Hypothalamus (tissue), 51 donors: ENCODE measurements at places on chromosomes 11 and 22.

- DNase-seq: no peak
Observed at GRCh38 chr11:33187998-33188722, 26.9 kb upstream of the CSTF3 start.

DNA sequence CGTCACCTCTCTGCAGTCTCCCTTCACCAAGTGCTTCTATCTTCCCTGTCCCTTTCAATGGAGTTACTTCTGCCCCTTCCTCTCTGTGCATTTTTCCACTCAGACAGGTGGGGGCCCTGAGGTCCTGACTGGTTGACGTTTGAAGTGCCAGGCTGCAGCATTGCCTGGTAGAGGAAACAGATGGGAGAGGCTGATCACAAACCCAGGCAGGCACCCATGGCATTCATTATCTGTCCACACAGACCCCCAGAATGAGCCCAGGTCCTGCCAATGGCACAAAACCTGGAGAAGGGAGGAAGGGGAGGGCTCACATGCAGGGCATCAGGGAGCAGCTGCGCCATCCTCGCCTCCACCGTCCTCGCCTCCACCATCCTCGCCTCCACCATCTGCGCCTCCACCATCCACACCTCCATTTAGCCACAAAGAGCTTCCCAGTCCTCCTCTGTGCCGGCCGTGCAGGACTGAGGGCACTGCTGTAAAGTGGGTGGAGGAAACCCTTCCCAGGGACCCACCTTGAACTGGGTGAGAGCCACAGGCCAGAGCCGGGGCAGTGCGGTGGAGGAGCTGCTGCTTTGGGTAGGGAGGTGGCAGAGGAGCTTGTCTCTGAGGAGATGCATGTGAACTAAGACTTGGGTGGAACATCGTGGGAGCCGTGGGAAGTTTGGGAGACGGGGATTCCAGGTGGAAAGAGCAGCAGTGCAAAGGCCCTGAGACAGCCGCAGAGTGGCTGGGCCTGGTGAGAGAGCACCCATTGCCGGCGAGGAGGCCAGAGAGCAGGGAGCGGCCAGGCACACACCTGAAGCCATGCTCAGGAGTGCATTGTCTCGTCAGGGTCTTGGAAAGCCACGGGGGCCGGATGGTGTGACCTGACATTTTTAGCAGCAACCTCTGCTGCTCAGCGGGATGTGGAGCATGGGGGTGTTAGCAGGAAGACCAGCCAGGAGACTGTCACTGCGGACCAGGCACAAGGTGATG, 145.1 kb downstream of the TBC1D22A start:
- no peak for DNase-seq

GRCh38 chr22:38513063-38513462, 7.0 kb upstream of the DDX17 start:
- DNase-seq: no peak

DNA sequence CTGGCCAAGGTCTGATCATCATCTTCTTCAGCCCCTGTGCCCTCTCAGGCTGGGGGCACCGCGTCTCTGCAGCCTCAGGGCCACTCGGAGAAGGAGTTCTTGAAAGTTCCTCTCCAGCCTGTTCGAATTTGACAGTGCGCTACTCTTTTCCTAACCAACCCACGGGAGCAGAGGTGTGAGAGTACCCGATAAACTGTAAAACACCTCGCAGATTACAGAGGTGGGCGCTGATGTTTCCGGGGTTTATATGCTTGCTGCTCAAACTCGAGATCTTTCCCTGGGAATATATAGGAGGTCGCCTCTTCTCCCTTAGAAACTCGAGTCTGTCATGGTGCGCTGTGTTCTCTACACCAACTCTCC, 515 bp downstream of the CTR9 start:
- DNase-seq: no peak

DNA sequence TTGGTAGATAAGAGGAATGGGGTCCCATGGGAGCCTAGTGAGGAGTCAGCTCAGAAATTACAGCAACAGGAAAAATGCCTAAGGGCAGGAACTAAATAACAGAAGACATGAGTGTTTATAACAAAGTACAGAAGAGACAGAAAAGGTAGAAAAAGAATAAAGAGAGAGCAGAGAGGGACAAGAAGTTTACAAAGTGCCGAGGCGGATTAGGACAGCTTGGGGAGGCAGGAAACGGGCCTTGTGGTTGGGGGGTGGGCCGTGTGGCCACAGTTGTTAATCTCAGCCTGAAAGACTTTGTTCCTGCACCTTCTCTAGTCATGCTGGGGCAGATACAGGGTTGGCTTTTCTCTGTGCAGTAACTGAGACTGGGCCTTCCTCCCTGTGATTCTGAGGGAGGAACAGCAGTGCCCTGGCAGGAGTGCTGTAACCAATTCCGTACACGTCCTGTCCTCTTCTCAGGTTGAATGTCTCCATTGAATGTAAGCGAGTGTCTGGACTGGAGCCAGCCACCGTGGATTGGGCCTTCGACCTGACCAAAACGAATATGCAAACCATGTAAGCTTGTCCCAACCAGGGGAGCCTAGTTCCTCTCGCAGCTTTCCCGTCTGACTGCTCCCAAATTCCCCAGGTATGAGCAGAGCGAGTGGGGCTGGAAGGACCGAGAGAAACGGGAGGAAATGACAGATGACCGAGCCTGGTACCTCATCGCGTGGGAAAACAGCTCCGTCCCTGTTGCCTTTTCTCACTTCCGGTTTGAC, 13.2 kb downstream of the NAA40 start:
- DNase-seq: no peak

DNA sequence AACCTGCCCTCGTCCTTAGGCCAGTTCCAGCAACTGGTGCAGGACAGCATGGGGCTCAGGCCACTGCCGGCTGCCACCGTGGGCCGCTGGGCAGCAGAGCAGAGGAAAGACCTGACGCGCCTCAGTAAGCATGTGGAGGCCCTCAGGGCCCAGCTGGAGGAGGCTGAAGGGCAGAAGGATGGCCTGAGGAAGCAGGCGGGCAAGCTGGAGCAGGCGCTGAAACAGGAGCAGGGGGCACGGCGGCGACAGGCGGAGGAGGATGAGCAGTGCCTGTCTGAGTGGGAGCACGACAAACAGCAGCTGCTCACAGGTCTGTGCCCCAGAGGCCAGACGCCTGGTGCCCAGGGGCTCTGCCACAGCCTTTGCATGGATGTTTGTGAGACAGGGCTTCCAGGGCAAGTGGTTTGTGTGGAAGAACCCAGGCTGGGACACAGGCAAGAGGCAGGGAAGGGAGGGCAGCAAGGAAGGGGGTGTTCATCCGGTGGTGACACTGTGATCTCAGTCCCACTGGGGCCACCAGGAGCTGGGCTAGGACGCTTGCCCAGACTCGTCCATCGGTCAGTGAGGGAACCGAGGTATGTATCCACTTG, 13.9 kb downstream of the CCDC157 start:
- DNase-seq: no peak

DNA sequence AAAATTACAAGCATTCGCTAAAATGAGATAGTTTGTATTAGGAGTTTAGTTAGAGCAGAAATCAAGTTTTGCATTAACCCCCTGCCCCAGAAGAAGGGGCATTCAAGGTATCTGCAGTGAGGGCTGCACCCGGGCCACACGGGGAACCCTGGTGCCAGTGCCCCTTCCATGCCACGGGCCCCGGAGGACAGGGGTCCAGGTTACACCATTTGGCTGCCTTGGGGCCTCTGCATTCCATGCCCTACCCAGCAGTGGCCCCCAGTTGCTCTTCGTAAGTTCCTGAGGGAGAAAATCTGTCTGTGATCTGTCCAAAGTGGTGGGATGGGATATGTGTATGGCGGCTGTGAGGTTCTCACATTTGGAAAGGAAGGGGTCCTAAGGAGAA, 16.8 kb upstream of the PANX2 start:
- no peak for DNase-seq

DNA sequence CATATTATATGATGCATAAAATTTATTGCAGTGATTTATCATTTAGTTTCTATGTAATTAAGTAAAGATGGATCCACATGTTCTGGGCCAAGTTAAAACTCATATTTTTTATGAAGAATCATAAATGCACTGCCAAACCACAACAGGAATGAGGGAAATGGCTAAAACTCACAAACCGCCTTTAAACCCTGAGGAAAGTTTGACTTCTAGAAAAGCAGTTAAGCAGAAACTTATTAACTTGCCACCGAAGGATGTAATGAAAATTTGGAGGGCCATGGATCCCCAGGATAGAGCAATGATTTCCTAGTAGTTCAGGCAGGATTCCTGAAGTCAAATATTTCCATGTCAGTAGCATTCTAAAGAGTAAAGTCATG, 218.3 kb upstream of the CTSC start:
- no peak for DNase-seq

GRCh38 chr11:134528453-134528852, 116.4 kb upstream of the B3GAT1 start:
- DNase-seq: no peak

DNA sequence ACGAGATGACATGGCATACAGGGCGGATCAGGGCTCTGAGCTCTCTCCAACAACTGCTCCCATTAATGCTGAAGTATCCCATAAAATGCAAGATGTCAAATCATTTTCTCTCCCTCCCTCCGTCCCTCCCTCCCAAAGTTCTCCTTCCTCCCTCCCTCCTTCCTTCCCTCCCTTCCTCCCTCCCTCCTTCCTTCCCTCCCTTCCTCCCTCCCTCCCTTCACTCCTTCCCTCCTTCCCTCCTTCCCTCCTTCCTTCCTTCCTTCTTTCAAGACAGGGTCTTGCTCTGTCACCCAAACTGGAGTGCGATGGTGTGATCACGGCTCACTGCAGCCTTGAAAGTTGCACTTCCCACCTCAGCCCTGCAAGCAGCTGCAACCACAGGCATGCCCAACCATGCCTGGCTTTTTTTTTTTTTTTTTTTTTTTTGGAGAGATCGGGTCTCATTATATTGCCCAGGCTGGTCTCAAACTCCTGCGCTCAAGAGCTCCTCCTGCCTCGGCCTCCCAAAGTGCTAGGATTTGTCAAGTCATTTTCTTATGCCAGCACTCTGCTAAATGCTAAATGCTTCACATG, 38.2 kb downstream of the TXN2 start:
- DNase-seq: no peak

- no peak for DNase-seq
Observed at GRCh38 chr22:46369716-46370583, 34.4 kb downstream of the TRMU start.

DNA sequence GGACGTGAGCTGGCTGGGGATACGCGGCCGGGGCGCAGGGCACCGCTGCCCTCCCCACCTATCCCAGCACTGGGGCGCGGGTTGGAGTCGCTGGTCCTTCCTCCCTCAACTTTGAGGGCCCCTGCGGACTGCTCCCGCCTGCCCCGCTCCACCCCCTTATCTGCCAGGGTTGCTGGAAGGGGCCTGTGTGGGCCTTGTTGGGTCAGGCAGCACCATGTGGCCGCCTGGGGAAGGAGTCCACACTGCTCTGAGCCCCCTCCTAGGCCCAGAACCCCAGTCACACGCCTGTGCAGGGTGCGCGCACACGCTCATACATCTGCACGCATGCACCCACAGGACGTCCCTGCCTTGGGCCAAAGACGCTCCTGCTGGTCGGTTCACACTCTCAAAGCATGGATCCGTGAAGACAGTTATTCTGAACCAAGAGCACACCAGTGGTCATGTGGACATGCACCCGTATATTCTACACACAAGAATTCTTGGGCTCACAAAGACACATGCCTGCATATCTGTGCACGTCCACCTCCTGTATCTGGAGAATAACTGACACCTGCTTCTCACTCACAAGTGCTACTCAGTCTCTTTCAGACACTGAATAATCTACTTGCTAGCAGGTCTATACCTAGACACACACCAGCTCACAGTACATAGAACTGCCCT, 710 bp downstream of the TUB start:
- DNase-seq: no peak

DNA sequence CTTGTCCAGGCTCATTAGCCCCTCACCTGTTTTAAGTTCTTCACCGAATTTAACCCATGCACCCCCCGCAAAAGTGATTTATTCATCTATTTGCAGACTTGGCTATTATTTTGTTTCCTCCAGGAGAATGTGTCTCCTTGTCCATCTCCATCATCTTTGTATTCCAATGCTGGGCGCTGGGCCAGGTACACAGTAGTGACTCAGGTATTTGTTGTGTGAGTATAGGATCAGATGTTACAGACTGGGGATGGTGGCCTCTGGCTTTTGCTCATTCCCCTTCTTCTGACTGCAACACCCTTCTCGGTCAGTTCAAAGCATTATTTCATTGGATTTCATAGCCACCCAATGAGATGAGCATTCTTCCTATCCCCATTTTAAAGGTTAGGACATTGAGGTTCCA, 408.2 kb downstream of the MN1 start:
- no peak for DNase-seq

DNA sequence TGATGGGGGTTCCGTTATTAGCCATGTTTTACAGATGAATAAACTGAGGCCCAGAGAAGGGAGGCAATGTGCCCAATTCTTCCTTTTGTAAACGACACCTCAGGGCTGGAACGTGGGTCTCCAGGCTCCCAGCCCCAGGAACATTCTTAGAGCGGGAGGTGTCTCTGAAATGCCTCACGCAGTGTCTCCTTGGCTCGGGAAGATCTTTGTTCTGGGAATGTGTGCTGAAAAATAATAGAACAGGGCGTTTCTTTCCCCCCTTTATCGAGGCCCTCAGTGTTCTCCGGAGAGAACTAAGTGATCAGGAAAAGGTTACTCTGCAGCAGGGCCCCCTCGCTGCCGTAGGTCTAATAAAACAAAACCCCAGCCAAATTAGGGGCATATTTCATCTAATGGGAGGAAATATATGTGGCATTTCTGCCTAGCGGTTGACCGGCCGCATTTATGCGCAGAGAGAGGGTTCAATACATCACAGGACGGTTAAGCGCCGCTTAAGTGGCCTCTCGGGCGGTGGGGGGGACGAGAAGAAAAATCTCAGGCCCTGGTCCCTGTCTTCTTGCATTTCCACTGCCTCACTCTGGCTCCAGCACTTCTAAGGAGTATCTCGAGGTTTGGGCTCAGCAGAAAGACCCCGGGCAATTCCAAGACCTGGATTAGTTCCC, 564.3 kb downstream of the MN1 start:
- no peak for DNase-seq

DNA sequence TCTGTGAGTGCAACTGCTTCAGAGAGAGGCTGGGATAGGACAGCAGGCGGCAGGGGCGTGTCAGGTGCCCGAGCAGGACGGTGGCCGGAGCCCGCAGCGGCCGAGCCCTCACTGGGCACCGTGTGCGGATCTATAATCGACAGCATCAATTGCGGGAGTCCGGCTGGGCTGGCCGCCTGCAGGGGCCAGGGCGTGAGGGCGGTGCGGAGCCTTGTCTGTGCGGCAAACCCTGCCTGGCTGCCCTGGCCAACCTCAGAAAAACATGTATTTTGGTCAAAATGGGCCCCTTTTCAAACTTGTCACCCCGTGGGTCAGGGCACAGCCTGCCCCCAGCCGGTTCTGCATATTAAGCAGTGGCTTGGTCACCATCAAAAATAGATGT, 91.3 kb upstream of the KCNQ1OT1 start:
- DNase-seq: no peak
